NCI-H1092 treated with DMSO at 0.1 percent for 48 hours (cell line): ENCODE measurements at places on chromosomes 12 and 14.
A peak's percentile ranks its signal among the peaks of the same experiment; 100 is the strongest.

DNA sequence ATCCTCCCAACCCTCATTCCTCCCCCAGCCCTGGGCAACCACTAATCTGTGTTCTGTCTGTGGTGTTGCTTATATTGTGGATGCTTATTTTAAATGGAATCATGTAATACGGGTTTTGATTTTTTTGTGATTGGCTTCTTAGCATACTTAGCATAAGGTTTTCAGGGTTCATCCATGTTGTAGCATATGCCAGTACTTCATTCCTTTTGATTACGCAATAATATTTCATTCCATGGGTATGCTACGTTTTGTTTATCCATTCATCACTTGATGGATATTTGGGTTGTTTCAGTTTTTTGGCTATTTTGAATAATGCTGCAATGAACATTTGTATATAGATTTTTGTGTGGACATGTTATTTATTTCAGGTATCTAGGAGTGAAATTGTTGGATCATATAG is 82.9 kb downstream of the TSPAN9 start:
- DNase-seq: no peak

GRCh38 chr14:94328196-94328595 is 5.1 kb upstream of the SERPINA6 start:
- no peak for DNase-seq

- peak; percentile 78 for DNase-seq
Observed at GRCh38 chr14:61749867-61750266, 12.4 kb upstream of the SNAPC1 start.

DNA sequence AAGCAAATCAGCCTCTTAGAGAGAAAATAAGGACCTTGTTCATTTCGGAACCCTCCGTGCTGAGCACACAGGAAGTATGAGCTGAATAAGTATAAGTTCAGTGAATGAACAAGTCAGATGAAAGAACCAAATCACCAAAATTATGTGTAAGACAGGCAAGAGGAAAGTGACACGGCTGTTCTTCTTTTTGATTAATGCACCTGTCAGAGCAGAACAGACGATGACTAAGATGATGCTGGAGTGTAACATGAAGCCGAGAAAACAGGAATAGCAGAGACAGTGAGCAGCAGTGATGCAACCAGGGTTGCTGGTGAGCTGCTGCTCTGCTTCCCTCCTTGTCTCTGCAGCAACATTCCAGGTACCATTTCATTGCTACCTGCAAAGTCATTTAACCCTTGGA is 861.1 kb downstream of the GALC start:
- DNase-seq: no peak

GRCh38 chr12:50785406-50786001 is 21.6 kb downstream of the ATF1 start:
- DNase-seq: no peak

DNA sequence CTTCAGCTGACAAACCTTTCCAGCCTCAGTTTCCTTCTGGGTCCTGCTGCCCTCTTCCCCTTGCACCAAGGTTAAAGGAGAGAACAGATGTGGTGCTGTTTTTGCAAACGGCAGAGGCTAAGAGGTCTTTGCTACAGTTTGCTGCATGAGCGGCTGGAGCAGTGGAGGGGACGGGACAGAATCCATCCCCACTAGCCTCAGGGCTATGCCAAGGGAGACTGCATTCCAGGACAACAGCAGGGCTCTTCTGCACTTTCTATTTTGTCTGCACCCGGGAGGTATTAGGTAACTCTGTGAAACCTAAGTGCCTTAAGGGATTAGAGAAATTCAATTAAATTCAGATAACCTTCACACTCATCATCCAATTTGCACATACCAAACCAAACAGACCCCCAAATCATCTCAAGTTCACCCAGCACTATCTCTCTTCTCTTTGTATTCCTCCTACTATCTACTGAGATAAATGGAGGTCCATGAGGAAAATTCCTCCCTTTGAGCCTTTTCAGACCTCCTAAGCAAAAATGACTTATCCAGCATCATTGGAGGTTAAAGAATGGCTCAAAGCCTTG is 103.8 kb upstream of the VRK1 start:
- DNase-seq: no peak

- DNase-seq: no peak
Observed at GRCh38 chr12:12975322-12976077, 23.5 kb upstream of the GPRC5D start.

DNA sequence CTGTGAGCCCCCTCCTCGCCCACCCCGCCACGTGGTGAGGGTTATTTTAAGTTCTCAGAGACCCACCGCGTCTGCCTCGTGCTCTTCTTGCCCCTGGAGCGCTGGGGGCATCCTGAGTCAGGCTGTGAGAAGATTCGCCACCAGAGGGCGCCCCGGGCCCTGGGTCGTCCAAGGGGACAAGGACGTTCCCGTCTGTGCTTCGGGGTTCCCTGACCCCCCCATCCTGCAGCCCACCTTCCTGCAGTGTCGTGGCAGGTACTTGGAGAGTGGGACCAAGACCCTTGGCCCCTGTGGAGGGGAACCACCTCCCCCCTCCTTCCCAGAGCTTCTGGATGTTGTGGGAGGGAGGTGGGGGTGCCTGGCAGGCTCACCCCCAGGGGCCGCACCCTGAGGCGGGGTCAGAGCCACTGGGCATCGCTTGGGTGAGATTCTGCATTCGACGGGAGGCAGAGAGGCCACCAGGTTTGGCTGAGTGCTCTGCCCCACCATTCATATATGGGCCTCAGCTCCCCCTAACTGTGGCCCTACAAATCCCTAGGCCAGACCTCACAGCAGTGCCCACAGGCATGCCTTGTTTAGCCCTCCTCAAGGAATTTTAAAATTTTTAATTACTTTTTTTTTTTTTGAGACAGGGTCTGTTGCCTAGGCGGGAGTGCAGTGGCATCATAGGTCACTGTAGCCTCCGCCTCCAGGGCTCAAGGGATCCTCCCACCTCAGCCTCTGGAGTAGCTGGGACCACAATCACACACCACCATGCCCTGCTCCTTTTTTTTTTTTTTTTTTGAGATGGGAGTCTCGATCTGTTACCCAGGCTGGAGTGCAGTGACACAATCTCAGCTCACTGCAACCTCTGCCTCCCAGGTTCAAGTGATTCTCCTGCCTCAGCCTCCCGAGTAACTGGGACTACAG is 17.0 kb downstream of the RHOF start:
- DNase-seq: peak; percentile 19

DNA sequence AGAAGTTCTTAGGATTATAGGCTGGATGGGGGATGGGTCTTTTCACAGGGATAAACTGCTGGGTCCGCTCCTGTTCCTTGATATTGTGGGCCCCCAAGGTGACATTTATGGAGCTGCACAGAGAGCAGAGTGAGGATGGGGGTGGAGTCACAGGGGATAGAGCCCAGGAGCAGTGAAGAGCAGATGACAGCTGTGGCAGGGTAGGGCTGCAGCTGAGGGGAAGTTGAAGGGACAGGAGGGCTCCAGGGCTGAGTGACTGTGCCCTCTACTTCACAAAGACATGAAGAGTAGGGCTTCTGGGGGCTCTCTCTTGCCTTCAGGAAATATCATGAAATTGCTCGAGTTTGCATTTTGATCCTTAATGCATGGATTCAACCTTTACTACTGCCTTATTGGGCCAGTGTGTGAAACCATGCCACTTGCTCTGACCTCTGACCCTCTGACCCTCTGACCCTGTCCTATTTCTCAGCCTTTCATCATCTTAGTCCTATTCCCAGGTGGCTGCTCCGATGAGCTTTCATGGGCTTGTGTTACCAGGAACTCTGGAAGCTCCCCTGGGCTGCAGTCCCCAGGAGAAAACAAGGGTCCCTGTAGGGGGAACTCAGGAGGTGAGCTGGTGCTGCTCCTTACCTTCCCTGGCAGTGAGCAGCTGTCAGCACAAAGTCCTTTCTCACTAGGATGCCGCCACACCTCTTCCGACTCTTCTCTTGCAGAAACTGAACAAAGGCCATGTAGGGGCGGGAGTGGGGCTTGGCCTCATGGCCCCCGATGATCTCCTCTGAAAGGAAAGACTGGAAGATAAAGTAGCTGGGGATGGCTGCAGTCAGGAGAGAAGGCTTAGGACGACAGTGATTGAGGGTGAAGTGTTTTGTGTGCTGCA is 1.6 kb downstream of the GZMH start:
- no peak for DNase-seq

GRCh38 chr12:127629066-127629820 is 637.7 kb upstream of the TMEM132C start:
- DNase-seq: no peak

- no peak for DNase-seq
Observed at GRCh38 chr14:32847867-32848266, 90.8 kb upstream of the NPAS3 start.

DNA sequence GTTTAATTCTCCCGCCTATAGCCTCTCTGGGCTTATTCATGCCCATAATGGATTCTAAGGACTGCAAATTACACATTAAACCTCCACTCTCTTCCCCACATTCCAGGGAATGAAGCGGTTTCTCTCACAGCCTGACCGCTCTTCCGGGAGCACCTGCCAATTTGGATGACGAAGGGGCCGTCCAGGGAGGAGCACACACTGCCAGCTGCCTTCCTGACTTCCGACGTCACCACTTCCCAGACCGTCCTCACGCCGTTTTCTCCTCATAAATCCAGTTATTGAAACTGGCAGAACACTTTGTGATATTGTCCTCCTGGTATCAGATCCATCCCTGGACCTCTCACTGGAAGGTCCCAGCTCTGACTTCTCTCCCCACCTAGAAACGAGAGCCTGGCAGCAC is 87.6 kb downstream of the GCH1 start:
- no peak for DNase-seq

- no peak for DNase-seq
Observed at GRCh38 chr14:104925855-104926609, 1.4 kb downstream of the PLD4 start.

GRCh38 chr12:68932128-68932960 is 627 bp downstream of the CPM start:
- DNase-seq: peak; percentile 31

DNA sequence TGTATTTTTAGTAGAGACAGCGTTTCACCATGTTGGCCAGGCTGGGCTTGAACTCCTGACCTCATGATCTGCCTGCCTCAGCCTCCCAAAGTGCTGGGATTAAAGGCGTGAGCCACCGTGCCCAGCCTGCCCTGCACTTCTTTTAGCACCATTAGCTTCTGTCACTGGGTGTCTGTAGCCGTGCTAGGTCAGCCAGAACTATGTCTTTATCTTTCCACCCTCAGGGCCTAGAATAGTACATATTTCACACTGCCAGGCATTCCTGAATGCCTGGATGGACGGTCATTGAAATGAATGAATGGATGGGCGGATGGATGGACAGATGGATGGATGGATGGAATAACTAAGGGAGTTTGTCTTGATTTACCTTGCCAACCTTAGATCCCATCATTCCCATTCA is 33.7 kb downstream of the FBXL14 start:
- no peak for DNase-seq

DNA sequence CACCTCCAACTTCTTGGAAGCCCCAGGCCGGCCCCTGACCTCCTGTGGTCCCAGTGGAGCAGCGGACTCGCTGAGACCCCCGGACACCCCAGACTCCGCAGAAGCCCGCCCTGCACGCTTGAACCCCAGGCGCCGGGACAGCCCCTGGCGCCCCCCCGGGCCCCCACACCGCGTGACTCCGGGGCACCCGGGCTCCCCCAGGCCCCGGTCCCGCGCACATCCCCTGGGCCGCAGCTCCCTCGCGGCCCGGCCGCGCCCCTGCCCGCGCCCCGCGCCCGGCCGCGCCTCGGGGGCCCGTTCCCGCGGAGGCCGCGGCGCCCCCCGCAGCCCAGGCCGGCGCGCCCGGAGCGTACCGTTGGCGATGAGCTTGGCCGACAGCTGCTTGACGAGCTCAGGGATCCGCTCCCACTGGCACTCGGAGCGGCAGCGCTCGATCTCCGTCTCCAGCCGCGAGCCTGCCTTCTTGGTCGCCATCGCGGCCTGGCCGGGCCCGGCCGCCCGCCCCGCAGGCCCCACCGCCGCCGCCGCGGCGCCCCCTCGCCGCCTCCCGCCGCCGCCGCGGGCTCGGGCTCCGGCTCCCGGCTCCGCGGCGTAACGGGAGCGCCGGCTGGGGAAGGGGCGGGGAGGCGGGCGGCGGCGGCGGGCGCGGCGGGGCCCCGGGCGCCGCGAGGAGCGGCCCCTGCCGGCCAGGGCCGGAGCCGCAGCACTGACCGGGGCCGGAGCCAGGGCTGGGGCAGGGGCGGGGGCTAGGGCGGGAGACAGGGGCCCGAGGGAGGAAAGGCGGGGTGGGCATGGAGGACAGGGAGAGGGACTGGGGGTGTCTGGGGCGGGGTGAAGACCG is at the start of gene TTC7B:
Gene TTC7B, minus strand, starts transcription at position 609 of the 841 bp plus-strand sequence. Its CDS starts 135 bp downstream, at position 474.
- DNase-seq: peak; percentile 30

- no peak for DNase-seq
Observed at GRCh38 chr14:61174441-61174891, 106.7 kb downstream of the TMEM30B start.
